IPS DF 6.9 (cell line): ENCODE measurements at places on chromosomes 11 and 22.

DNA sequence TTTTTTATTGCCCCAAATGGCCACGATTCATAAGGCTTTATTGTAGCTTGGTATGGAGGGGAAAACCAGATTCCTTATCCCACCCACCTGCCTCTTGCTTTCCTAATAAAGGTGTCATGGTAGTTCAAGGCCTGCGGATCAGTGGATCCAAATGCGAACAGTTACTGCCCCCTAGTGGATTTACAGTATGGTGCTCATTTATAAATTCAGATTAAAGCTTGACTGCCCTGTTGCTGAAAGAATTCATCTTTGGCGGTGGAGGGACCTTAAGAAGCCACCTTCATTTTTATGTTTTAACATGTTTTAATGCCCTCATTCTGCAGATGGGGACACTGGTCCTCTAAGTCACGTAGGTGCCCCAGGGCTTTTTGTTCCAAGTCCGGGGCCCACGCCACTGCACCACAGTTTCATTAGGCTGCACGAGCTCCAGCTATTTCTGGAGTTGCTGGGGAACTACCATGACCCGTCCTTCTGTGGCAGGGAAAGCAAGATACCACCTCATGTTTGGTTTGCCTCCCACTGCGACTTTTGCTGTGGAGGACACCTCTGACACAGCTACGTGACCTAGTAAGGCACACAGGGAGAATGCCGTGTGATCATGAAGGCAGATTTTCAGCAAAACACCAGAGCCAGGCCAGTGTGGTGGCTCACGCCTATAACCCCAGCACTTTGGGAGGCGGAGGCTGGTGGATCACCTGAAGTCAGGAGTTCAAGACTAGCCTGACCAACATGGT is 15.6 kb upstream of the INCENP start:
- no peak for DNase-seq

DNA sequence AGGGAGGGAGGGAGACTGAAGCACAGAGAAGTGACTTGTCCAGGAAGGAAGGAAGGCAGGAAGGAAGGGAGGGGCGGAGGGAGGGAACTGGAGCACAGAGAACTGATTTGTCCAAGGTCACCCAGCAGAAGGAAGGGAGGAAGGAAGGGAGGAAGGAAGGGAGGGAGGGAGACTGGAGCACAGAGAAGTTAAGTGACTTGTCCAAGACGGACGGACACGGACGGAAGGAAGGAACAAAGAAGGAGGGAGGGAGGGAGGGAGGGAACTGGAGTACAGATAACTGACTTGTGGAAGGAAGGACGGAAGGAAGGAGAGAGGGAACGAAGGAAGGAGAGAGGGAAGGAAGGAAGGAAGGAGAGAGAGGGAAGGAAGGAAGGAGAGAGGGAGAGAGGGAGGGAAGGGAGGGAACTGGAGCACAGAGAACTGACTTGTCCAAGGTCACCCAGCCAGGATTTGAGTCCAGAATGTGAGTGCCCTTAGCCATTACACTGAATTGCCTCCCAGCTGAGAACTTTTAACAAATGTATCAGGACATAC is 1.5 kb downstream of the SLC35F2 start:
- DNase-seq = no peak

GRCh38 chr22:46084376-46084775 is 66.0 kb upstream of the PPARA start:
- DNase-seq = no peak

DNA sequence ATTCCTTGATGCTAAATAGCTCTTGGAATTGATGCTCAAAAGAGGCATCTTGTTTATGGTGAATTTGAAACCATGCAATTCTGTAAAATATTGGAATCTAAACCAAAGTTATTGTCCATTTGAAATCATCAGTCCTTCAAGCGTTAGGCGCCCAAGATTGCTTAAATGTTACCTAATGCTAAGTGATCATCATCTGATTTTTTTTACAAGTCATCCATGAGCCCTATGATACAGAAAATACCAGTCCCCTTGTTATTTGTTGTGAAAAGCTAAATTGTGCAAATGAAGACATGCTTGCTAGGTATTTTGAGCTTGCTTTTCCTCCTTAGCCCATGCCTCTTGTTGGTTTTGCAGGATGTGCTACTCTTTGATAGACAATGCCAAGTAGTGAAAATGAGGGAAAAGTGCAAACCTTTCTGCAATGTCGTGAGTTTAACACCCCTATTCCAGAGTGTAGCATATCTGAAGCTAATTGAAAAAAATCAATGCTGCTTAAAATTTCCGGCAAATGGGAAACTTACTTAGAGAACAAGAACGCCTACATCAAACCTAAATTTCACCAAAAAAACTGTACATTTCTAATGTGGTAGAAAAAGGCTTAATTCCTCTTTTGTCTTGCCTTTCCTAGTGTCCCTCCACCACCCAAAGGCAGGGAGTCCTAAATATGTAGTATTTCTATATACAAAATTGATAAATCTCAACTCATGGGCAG is 1.9 kb downstream of the GRK3 start:
- no peak for DNase-seq

DNA sequence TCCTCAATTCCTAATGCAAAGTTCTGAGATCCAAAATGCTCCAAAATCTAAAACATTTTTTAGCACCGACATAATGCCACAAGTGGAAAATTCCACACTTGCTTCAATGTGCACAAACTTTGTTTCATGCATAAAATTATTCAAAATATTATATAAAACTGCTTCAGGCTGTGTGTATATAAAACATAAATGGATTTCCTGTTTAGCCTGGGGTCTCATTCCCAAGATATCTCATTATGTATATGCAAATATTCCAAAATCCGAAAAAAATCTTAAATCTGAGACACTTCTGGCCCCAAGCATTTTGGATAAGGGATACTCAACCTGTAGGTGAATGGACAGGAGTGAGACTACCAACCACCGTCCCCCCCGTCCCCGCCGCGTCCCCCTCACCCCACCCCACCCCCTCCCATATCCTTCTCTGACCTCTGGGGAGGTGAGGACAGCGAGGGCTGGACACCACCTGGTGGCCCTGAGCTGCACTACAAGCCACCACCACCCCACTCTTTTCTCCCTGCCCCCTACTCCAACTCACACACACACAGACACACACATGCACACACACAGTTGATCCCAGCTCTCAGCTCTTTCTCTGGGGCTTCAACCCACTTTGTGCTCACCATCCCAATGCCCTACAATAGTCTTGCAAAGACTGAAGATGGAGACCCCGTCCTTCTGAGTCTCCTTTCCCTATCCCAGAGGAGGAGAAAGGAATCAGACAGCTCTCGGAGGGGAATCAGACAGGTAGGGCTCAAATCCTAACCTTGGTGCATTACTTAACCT is 101.0 kb downstream of the PDE2A start:
- no peak for DNase-seq
